ENCODE measurements at places on chromosomes 16 and 17.
A peak's percentile ranks its signal among the peaks of the same experiment; 100 is the strongest.

GRCh38 chr17:15512071-15512709 is 44.8 kb upstream of the CDRT4 start:
- DNase-seq, result no peak

DNA sequence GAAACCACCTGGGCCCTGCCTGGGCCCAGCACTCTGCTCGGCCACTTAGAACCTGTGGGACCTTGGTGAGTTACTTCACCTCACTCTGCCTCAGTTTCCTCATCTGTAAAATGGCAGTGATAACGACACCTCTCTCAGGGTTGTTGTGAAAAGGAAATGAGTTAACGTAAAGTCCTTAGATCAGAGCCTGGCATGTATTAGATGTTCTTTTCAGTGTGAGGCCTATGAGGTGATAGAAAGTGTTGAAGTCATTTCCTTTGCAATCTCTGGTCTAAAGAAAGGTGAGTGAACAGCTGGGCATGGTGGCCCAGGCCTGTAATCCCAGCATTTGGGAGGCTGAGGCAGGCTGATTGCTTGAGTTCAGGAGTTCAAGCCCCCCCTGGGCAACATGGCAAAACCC is 51.7 kb upstream of the LGALS9 start:
- DNase-seq, result no peak

- no peak for DNase-seq
Measured at GRCh38 chr16:2712546-2712945, 7.5 kb downstream of the PRSS27 start.

DNA sequence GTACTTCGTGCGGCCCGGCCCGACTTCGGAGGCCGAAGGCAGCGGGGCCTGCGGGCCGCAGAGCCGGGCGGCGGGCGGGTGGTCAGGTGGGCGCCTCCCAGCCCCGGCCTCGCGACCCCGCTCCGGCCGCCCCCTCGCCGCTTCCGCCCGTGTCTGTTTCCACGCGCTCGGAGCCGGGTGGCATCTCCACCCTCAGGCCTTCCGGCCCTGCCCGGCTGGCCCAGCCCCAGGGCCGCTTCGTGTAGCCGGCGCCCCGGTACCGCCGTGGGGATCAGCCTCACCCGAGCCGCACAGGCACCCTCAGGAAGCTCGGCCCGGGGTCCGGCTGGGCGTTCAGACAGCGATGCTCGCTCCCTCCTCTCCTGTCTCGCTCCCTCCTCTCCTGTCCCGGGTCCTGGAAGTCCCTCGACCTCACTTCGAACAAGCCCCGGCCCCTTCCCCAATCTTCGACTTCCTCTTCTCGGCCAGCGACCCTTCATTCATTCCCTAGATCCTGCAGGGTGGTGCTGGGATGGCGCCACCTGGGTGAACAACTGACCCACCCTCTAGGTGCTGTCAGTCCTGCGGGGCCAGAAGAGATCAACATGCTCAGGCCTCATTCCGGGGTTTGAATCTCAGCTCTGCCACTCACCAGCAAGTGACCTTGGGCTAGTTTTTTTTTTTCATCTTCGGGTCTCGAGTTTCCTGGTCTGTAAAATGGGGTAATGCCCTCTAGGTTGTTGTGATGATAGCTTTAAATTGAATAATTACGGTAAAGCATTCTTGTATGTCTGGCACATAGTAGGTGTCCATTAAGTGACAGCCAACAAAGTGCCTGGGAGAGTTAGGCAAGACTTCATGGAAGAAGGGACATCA is 610 bp downstream of the VPS4A start:
- peak; percentile 74 for DNase-seq

GRCh38 chr17:82949361-82949760 is 109.5 kb upstream of the ZNF750 start:
- no peak for DNase-seq

DNA sequence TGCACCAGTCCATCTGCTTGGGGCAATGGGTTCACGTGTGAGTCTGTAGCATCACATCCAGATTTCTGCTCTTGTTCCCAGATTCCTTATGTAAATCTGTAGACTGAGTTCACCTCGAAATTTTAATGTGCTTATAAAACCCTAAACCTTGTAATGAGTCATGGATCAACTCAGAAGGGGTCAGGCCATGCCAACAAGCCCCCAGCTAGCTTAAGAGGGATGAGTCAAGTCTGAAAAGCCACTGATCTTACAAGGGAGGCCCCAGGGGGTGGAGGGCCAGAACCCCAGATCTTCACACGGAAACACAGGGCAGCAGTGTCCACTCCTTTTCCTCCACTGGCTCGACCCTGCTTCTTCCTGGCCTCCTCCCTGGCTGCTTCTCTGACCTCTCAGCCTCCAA is 399.1 kb upstream of the CDH5 start:
- no peak for DNase-seq

GRCh38 chr16:77762262-77762661 is 26.1 kb upstream of the VAT1L start:
- no peak for DNase-seq

DNA sequence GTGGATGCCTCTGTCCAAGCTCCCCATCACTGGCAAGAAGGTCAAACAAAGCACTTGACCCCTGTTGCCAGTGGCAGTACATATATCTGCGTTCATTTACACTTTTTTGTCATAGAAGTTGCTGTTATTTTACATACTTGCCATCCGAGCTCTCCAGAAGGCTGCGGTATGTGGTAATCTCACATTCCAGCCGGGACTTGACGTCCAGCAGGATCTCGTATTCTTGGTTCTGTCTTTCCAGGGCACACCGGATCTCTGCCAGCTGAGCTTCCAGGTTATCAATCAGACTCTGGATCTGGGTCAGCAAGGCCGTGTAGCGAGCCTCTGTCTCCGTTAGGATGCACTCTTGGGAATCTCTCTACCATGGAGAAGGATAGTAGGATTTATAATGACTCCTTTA is 6.6 kb downstream of the KRT39 start:
- DNase-seq, result no peak

GRCh38 chr16:11327277-11328171 is 17.7 kb upstream of the RMI2 start:
- peak; percentile 66 for DNase-seq

DNA sequence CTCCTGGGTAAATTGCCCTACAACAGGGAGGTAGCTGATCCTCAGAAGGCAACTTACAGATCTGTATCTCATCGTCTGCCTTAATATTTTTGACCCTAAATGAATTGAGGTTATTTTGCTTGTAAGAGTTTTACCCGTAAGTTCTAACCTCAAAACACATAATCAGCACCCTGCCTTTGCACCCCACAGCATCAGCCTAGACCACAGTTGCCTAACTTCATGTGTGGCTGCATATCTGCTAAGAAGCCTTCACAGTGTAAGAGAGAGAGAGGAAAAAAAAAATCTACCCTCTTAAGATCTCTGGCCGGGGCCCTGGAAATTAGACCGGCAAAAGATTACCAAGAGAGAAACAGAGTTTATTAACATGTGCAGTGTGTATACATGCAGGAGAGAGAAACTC is 76.9 kb downstream of the ARHGAP44 start:
- no peak for DNase-seq

DNA sequence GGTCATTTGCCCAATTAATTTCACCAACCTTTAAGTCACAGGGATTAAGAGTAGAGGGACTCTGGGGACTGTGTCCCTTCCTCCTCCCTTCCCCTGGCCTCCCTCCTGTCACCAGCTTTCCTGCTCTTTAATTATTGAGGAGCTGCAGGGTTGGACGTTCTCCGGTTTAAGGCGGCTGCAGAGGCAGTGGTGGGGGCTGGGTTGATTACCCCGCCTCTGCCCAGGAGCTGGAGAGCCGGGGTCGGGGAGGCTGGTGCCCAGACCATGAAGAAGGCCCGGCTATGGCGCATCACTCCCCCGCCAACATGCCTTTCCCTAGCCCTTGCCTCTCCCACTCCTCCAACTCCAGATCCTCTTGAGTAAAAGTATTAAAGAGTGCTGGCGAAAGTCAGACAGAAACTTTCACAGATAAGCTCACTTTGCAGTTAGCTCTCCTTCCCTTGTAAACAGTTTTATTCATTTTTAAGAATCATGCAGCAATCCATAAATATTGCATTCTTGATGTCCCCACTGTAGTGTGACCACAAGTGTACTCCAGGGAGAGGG is 1.1 kb upstream of the FOXJ1 start:
- DNase-seq, result no peak

- DNase-seq, result no peak
Measured at GRCh38 chr17:59696682-59697277, 10.4 kb downstream of the PTRH2 start.

DNA sequence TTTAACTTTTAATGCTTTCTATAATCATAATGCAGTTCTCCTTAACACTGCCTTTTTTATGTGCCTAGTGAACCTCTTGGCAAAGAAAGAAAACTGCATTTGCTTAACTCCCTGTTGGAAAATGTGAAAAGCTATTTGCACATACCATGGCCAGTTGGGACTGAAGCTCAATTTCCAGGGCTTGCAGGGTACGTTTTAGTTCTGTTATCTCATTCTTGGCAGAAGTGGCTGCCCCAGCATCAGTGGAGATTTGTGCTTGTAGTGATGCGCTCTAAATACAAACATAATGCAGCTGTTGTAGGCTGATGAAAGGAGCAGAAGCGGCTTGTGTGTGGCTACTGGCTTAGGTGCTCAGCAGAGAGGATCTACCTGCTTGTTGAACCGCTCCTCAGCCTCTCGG is 3.7 kb downstream of the KRT24 start:
- no peak for DNase-seq

GRCh38 chr17:32356750-32357149 is 6.8 kb downstream of the ZNF207 start:
- DNase-seq, result no peak

GRCh38 chr17:66570447-66571195 is 264.3 kb upstream of the CACNG5 start:
- no peak for DNase-seq

DNA sequence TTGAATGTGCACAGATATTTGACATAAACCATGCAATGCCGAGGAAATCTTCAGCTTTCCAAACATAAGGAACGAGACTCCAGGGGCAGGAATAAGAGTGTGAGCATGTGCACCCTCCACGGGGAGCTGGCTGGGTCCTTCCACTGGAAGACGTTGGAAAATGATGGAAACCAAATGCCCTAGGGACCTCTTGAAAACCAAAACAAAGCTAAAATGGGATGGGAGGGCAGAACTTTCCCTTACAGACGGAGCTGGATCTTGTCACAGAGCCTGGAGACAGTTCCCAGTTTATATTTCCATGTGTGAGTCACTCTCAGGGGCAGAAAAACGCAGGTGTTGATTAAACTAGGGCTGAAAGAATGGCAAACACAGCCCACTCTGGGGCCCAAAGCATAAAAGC is 34.4 kb upstream of the DNAH17 start:
- DNase-seq, result no peak

GRCh38 chr16:19868421-19868820 is 16.2 kb downstream of the GPRC5B start:
- no peak for DNase-seq

- DNase-seq, result peak; percentile 73
Measured at GRCh38 chr17:75827308-75828075, 16.7 kb downstream of the UNC13D start.

GRCh38 chr17:50059759-50060273 is 3.9 kb downstream of the ITGA3 start:
- DNase-seq, result no peak

- no peak for DNase-seq
Measured at GRCh38 chr16:22971346-22971924, 157.5 kb downstream of the HS3ST2 start.

- DNase-seq, result no peak
Measured at GRCh38 chr16:82439678-82440293, 187.0 kb upstream of the CDH13 start.

DNA sequence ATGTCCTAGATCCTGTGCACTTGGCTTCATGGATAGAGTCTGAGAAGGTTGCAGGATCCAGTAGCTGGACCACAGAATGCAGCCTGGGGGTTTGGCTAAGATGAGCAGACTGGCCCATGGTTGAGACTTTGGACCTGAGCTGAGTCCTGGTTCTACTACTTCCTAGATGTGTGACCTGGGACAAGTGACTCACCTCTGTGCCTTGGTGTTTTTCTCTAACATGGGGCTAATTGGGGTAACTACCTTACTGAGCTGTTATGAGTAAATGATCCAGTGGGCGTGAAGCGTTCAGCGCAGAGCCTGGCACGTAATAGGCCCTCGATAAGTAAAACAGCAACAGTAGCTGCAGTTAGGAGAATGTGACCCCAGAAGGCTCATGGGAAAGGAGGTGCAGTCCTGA is 38.8 kb downstream of the SNX20 start:
- no peak for DNase-seq

GRCh38 chr16:4637501-4638166 is 13.0 kb downstream of the MGRN1 start:
- no peak for DNase-seq

- no peak for DNase-seq
Measured at GRCh38 chr17:18280249-18280648, 19.8 kb downstream of the MIEF2 start.

- no peak for DNase-seq
Measured at GRCh38 chr16:77790912-77791311, 2.5 kb downstream of the VAT1L start.

- DNase-seq, result no peak
Measured at GRCh38 chr16:57966204-57966771, 4.6 kb downstream of the CNGB1 start.

DNA sequence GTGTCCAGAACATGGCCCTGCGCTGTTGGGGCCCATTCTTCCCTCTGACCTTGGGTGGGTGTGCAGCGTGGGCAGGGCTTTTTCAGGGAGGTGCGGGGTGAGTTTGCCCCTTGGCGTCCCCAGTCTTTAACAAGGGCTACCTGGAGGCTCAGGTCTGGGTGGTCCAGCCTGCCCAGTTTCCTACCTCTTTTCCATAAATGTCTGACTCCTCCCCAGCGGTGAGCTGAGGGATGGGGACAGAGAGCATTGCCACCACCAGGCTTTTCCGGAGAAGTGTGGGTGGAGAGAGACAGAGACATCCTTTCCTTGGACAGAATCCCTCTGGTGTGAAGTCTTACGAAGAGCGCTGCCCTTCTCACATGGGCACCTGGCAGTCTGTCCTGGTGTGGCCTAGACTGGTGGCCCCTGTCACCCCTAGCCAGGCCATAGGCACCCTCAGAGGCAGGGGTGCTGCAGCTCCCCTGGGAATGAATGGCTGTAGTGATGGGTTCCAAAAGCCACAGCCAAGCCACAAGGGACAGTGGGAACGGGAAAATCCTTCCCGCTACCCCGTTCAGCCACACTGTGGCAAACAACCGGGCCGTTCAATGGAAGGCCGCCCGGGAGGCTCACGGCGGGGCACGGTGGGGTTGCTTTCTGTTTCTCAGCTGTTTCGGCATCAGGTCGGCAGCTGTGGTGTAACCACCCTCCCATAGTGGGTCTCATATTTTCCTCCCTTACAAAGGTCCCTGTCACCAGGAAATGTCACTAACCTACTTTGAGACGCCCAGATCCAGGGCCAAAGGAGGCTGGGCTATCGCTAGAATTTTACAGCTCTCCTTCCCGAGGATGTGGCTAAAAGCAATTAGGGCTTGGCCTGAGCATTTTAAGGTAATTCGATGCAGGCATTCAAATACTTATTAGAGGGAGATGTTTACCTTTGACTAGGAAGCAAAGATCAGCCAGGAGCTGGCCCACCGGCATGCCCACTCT is 61.9 kb upstream of the GSE1 start:
- DNase-seq, result peak; percentile 49

DNA sequence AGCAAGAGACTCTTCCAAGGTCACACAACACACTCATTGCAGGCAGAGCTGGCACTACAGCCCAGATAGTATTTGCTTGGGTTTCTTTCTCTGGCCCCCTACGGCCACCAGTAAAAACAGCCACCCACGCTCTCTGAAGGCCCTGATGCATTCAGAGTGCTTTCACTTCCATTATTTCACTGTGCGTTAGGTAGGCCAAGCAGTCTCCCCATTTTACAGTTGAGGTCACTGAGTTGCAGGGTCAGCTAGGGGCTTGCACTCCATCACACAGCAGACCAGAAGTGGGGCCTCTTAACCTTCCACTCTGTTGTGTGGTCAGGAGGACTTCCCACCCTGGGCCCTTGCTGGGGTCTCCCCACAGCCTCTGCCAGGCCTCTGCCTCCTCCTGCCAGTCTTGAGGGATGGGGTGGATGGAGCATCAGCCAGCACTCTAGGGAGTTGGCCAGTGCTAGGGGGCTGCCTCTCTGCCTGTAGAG is 2.5 kb downstream of the TBX21 start:
- DNase-seq, result no peak

Measured in mucosa of descending colon (tissue), 3 donors.